ENCODE measurements at places on chromosomes 2 and 18.

GRCh38 chr2:33168425-33168824 lies 221.7 kb downstream of the LTBP1 start:
- no peak for DNase-seq

GRCh38 chr2:102661846-102662245 lies 42.5 kb downstream of the SLC9A2 start:
- no peak for DNase-seq

DNA sequence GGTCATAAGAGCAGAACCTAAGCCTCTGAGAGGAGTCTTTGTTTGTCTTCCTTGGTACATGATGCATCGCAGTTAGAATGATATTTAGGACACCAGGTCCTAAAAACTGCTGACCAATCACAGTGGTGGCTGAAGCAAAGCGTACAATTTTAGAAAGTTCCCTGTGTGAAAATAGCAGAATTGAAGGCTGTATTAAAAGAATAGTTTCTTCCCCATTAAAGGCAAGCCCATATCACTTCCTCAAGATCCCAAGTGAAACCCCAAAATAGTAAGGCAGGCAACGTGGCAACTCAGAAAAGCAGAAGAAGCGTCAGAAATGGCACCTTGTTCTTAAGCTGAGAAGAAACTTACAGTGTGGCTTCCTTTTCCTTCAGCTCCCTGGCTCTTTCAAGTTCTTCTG lies 154.8 kb upstream of the PGAP1 start:
- DNase-seq, result no peak

DNA sequence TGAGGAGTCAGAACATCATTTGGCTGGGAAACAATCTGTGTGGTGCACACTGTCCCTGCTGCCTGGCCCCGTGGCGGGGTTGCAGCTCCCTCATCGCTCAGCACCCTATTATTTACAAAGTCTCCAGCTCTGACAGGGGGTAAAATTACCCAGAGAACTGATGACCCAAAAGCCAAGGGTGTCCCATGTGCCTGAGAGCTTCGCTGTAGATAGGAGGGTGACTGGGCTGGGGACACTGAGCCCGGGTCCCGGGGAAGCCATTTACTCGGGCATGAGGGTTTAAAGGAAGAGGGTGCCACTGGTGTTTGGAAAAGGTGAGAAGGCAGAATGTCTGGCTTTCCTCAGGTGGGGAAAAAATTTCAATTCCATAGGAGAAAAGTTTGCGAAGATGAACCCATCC lies 48.2 kb upstream of the EML6 start:
- no peak for DNase-seq
